ENCODE measurements at places on chromosomes 2 and 18.

DNA sequence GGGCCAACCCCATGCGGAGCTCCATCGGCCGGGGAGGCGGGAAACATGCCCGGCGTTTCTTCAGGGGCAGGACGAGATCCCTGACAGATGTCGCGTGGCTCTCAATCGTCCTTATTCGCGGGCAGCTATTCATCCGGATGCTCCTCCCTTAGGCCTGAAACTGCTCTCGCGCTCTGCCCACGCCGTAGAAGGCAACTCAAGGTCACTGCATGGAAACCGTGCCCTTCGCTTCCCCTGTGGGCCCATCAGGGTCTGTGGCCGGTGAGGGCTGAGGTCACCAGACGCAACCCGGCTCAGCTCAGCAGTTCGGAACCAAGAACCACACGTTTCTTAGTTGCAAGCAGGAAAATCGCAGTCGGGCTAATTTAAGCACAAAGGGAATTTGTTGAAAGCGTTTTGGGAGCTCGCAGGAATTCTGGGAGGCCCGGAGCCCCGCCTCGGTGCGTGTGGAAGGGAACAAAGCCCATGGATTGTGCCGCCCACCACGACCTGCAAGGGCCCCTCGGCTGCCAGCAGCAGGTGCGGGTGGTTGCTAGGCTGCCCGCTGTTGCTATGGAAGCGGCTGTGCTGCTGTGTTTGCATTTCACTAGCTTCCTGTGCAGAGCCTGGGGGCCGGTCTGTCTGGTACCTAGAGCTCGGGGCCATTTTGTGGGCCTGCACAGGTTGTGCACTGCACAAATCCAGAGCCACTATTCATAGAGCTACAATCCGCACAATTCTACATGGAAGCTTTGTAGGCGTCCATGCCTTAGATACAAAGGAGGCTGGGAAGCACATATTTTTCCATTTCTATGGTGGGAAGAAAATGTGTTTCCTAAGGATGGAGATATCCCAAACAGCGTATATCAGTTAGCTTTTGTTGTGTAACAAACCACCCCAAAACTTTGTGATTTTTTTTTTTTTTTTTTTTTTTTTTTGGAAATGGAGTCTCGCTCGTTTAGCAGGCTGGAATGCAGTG lies 6.0 kb upstream of the ALLC start:
- DNase-seq: peak; percentile 91

DNA sequence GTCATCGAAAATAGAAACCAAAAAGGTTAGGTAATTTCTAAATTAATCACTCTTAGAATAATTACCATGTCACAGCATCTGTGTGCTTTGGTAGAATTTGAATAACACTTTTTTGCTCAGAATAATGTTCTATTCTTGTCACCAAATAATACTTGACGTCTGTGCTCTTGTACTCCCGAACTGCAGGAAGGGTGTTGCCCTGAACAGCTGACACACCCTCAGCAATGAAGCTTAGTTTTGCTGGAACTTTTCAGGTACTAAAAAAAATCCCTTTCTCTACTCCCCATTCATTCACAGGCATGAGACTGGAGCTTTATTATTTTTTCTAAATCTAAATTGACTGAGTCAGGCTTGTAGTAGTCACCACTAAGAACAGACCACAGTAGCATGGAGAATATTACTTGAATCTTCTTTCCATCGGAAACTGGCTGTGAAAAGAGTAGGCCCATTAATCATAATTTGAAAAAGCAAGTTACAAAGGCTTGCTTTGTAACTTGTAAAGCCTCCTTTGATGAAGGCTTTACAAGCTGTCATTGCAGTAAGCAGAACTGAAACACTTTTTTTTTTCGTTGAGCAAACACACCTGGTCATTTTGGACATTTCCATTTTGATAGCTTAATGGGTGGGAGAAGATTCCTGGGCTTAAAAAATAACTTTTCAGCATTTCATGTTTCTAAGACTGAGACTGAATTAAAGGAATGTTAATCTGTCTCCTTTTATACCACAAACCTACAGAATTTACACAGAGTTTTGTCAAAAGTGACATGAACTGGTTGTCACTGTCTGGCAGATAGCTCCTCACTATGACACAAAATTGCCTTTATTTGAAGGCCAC lies 70.3 kb upstream of the PELI1 start:
- DNase-seq: no peak

- DNase-seq: no peak
These were observed 53.8 kb downstream of the NEDD4L start for GRCh38 chr18:58097907-58098166.

DNA sequence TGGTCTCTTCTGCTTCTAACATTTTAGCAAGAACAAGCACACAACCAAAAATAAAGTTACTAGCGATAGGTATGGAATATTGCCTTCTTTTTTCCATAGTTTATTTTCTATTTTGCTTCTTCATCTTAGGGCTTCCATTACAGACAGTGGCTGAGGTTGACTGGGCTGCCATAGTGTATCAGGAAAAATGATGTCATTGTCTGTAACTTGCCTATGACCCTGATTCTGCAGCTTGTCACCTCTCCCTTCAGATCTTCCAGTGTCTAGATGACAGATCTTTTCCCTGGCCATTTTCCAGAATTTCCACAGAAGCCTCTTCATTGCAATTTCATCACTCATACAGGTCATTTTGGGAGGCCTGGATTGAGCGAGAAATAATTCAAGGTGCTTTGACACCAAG lies 308.5 kb downstream of the EPHA4 start:
- DNase-seq: no peak

GRCh38 chr18:5463390-5463789 lies 80.4 kb downstream of the EPB41L3 start:
- DNase-seq: no peak

DNA sequence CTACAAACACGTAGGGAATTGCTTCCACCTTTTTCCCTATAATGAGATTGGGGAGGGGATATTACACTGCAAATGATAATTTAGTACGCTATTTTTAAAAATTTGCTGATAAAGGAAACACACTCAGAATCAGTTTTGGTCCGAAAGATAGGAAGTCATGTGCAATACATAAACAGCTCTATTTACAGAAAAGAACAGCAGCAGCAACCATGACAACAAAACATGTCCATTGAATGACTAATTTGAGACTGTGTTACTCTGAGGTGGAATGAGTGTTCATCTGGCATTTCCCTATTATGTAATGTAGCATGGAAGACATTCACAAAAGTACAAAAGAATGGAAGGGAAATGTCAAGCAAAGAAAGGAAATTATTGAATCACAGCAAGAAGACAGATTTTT lies 337.2 kb downstream of the NBAS start:
- no peak for DNase-seq

GRCh38 chr2:40049781-40050180 lies 270.7 kb upstream of the THUMPD2 start:
- DNase-seq: no peak

- DNase-seq: no peak
These were observed 52.7 kb downstream of the PHLPP1 start for GRCh38 chr18:62767836-62768557.

DNA sequence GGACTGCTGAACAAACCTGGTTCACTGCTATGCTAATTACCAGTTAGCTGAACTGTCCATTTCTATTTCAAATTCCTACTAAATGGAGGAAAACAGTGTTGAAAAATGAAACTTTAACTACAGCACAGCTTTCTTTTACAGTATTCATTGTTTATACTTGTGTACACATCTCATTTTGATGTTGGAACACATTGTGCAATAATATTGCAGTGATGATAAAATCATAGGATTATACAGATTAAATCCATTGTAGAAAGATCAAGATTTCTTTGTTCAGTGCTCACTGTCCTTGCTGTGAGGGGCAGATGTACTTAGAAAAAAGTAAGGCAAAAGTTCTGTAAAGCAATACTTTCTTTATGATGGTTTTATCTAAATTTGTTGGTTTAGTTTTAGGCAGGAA lies 1055.1 kb downstream of the LRP1B start:
- DNase-seq: no peak

DNA sequence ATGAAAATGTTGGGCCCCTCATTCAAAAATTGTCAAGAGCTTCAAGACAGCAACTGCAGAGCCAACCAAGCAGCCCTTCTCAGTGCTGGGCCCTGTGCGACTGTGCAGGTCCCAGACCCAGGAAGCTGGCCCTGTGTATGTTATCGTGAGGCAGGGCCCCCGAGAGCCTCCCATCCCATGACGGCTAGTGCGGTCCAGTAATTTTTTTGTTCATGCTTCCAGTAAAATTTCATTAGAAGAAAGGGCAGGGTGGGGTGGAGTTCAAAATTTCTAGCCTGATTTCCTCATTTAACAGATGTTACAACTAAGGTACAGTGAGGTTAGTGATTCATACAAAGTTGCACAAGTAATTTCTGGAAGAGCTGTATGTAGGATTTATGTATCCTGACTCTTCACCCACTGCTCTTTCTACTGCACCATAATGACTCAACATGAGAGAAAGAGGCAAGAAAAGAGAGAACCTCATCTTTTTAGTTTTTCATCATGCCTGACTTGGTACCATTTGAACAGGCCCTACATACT lies 105.5 kb downstream of the ZEB2 start:
- no peak for DNase-seq

DNA sequence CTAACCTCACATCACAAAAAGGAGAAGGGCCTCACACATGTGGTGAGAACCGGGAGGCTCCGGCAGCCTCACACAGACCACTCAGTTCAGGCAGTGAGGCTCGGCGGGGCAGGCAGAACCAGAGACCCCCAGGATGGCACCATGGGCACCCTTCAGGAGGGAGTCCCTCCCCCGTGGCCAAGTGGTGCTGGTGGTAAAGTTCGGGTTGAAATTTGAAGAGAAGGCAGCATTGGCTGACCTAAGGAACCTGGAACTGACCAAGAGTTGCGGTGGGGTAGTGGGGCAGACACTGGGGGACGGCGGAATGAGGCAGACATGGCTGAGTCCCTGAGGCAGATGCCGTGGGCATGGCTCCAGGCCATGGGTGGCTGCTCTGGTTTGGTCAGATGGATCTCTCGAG lies 239.3 kb upstream of the MYT1L start:
- DNase-seq: no peak

- DNase-seq: no peak
These were observed 45.5 kb downstream of the HNRNPLL start for GRCh38 chr2:38557217-38557616.

DNA sequence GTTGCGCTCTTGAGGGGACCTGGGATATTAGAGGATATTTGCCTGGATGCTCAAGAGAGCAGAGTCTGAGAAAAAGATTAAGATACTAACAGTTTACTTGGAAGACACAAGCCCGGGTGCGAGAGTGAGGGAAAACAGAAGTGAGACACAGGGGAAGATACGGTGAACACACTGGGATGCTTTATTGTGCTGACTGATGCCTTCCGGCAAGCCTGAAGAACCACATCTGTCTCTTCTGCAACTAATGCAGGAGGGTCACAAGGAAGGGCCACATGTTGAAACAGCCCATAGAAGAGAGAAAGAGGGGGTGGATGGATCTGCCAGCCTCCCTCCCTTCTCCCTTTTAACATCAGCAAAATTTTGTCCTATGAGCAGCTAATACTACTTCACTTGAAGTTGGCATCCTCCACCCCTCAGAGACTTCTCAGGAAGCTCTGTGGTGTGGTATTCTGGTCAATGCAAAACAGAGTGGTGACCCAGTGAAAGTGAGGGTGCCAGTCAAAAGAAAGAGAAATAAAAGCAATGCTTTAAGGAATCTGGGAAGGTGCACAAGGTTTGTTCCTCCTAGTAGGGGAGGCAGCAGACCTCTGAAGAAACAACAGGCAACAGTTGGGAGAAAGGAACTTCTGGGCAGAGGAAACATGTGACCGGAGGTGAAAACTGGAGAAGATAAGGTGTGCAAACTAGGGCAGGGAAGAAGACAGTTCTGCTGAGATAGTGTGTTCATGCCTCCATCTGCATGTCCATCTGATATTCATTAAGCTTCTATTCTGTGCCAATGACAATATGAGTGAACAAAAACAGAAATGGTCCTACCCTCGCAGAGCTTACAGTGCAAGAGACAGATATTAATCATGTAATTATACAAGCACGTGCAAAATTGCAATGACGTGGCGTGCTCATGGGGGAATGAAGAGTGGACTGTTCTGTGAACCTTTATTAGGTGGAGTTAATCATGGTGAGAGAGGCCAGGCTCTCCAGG lies 107.1 kb downstream of the LYPD6B start:
- no peak for DNase-seq

DNA sequence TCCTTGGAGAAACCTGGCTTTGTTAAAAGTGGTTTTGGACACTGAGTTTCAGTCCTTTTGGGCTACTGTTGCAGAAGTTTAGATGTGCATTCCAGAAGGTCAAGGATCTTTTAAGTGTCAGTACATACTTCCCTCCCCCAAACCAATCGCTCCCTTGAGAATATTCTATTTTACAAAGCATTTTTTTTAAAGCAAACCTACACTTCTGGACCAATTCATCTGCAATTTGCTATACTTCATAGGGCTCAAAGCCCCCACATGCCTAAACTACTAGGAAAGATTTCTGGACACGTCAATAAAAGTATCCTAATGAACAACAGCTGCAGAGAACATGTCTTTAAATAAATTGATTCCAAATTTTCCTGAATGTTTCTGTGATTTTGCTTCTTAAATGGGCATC lies 157.6 kb downstream of the RDH14 start:
- no peak for DNase-seq

DNA sequence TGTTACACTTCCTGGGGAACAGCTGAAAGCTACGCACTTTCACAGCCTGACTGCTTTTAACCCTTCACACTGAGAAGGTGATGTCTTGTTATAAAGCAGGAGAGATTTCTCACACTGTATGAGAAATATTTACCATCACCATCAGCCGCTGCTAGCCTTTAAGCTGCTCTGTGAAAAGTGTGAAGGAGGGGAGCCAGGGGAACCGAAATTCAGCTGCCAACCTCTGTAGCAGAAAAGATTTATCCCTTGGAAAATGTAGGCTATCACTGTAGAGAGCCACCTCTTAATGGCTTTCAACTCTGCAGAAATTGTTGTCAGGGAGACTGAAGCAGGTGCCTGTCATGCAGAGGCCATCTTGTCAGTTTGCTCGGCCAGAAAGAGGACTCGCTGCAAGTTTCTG lies 145.3 kb downstream of the SP3 start:
- no peak for DNase-seq

DNA sequence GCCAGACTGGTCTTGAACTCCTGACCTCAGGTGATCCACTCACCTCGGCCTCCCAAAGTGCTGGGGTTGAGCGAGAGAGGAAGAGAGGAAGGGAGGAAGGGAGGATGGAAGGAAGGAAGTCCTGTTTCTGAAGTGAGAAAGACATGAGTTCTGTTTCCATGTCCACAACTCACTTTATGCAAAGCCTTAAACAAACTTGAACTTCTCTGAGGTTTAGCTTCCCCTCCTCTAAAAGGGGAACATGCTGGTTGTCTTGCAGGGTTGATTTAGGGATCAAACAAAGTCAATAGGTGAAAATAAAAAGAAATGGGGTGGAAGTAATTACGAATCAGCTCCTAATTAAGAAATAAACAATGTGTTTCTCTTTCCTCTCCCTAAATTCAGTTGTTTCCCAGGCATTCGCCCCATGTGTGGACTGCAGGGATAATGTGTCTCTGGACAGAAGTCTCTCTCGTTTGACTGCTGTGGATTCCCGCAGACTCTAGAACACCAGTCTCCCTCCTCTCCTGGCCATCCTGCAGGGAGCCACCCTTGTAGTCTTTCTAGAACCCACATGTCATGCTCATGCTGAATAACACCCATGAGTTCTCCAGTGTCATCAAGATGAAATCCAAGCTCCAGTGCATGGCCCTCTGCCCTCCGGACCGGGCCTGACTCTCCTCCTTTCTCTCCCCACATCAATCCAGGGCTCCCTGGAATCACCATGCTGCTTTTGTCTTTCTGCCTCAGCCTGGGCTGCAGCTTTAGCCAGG lies 229.3 kb upstream of the TRIB2 start:
- DNase-seq: no peak

- no peak for DNase-seq
These were observed 266.2 kb downstream of the FBXO15 start for GRCh38 chr18:73881396-73881917.

- DNase-seq: no peak
These were observed 98.0 kb upstream of the BZW1 start for GRCh38 chr2:200713704-200714064.

- no peak for DNase-seq
These were observed 57.5 kb downstream of the MYL12B start for GRCh38 chr18:3319399-3319798.

Data from neural progenitor cell (in vitro differentiated cells).